Activated T-helper 1 cell treated with anti-CD3 and anti-CD28 coated beads, Interleukin-12 subunit alpha, Interleukin-12 subunit beta, Interleukin-2, Interleukin-4 antibody, amounts not matched to agents 30 ng/mL and 10 ng/mL and 1 ng/mL, durations not matched to agents 14 hours and 24 hours and 36 hours (primary cell): ENCODE measurements at places on chromosomes 2 and 18. TPM values are rescaled to one million over a fixed set of nuclear protein-coding genes. Genes with fewer than 3 reads are reported as not detected.

The ANO7 gene
- 2.1 and 2.4 TPM in 2 replicates for total RNA-seq

The RAB17 gene
- total RNA-seq, result not detected in 2 replicates

The DPP4 gene
- 94.4 and 99.9 TPM in 2 replicates for total RNA-seq

The QPCT gene
- total RNA-seq, result 1.6 and 3.8 TPM in 2 replicates

The MARCHF4 gene
- total RNA-seq, result not detected in 2 replicates

The ACTG2 gene
- 0.22 and 0.26 TPM in 2 replicates for total RNA-seq

The LPIN1 gene
- 46.0 and 49.5 TPM in 2 replicates for total RNA-seq

The CHRNG gene
- not detected in 2 replicates for total RNA-seq

The DTYMK gene
- 102 and 106 TPM in 2 replicates for total RNA-seq

The CNRIP1 gene
- total RNA-seq, result not detected in 2 replicates

The CRYBA2 gene
- total RNA-seq, result 0.36 TPM in 1 of 2 replicates, not detected in the other

The SCYGR8 gene
- not detected in 2 replicates for total RNA-seq

The ANKRD36B gene
- 37.9 and 39.7 TPM in 2 replicates for total RNA-seq

The WDR43 gene
- 188 and 190 TPM in 2 replicates for total RNA-seq

The KCNG3 gene
- 0.10 and 0.12 TPM in 2 replicates for total RNA-seq

The KCNJ3 gene
- not detected in 2 replicates for total RNA-seq

The IL18RAP gene
- 37.1 and 38.4 TPM in 2 replicates for total RNA-seq

The EVX2 gene
- total RNA-seq, result not detected in 2 replicates

The SERPINB13 gene
- not detected in 2 replicates for total RNA-seq

The HOXD13 gene
- total RNA-seq, result not detected in 2 replicates

The L3MBTL4 gene
- 0.26 and 0.29 TPM in 2 replicates for total RNA-seq

The PMAIP1 gene
- 57.2 and 59.5 TPM in 2 replicates for total RNA-seq

The FOXD4L1 gene
- 0.32 and 0.39 TPM in 2 replicates for total RNA-seq

The CD226 gene
- 134 and 141 TPM in 2 replicates for total RNA-seq

The MAP2 gene
- not detected in 2 replicates for total RNA-seq

The DQX1 gene
- total RNA-seq, result 0.65 and 0.86 TPM in 2 replicates

The CD8B gene
- 0.86 and 1.5 TPM in 2 replicates for total RNA-seq

The DNAJC5G gene
- not detected in 2 replicates for total RNA-seq

The TNFAIP6 gene
- not detected in 2 replicates for total RNA-seq

The IL37 gene
- total RNA-seq, result not detected in 2 replicates

The RAD51AP2 gene
- not detected in 2 replicates for total RNA-seq

The PKDCC gene
- total RNA-seq, result not detected in 2 replicates

The MCM6 gene
- 176 and 177 TPM in 2 replicates for total RNA-seq

The SP3 gene
- 95.8 and 103 TPM in 2 replicates for total RNA-seq

The DSG4 gene
- total RNA-seq, result not detected in 2 replicates
